ENCODE measurements at places on chromosomes 4 and X.

DNA sequence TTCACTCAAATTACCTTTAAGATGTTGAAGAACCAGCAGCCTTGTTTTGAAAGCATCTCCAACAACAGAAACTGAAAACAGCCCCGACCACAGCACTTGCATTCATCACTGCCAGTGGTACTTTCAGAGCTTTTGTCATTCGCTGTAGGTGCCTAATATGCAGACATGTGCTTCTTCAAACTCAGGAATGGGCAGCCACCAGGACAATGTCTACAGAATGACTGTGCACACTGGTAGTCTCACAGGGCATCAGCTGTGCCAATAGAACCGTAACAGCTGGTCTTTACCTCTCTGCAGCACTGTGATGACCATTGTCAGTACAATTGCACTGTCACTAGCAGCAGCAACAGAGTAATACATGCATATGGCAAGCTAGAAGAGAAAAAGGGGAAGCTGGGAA, 1149.7 kb downstream of the STPG2 start:
- no peak for DNase-seq

DNA sequence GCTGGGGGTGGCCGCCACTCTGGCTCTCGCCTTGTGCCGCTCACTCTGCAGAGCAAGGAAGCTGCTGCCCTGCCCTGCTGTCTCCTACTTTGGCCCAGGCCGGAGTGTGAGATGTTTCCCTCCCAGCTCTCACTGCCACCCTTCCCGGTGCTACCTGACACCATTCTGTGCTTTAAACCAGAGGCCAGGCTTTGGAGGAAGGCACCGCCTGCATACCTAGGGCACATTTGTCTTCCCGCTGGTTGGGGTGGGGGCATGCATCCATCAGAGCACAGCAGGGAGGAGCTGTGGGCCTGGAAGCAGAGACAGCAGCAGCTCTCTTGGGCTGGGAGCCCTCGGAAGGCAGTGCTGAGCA, 96.9 kb upstream of the PSAPL1 start:
- DNase-seq, result no peak

- no peak for DNase-seq
Observed at GRCh38 chr4:71992571-71993312, 39.1 kb upstream of the NPFFR2 start.

DNA sequence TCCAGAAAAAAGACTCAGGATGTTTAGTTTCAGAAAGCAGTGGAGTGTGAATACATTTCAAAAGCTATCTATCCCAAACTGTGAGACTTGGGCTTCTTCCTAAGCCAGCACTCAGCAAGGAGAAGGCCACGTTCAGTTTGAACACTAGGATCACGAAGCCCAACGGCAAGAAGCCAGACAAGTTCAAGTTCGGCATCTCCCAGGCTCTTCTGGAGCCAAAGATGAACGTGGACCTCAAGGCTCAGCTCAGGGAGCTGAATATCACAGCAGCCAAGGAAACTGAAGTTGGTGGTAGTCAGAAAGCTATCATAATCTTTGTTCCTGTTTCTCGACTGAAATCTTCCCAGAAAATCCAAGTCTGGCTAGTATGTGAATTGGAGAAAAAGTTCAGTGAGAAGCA, 7.6 kb downstream of the PLAC1 start:
- no peak for DNase-seq

DNA sequence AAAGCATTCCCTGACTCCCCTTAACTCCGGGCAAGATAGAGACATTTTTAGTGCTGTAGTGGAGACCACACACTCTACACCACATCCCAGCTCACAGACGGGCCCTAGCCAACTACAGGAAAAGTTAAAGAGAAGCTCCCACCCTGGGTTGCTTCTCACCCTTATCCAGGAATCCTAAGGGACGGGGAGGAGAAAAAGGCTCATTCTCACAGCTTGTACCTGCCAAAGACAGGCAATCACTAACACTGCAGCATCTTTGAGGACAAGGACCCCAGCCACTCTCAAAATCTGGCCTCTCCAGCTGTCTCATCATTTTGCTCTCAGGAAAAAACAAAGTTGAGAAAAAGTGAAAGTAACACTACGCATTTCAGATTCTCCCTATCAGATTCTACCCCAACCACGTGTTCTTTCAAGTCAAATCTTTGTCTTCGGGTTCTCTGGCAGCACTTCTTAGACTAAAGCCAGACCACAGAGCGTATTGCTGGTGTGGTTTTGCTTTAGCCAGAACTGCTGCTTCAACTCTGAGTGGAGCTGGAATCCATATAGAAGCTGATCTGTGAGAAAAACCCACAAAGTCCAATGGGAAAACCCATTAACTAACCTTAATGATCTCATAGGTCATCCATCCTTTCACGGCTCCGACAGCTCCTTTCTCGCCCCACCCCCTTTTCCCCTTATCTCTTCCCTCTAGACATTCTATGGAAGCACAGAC, 605.9 kb upstream of the DIPK2B start:
- no peak for DNase-seq

DNA sequence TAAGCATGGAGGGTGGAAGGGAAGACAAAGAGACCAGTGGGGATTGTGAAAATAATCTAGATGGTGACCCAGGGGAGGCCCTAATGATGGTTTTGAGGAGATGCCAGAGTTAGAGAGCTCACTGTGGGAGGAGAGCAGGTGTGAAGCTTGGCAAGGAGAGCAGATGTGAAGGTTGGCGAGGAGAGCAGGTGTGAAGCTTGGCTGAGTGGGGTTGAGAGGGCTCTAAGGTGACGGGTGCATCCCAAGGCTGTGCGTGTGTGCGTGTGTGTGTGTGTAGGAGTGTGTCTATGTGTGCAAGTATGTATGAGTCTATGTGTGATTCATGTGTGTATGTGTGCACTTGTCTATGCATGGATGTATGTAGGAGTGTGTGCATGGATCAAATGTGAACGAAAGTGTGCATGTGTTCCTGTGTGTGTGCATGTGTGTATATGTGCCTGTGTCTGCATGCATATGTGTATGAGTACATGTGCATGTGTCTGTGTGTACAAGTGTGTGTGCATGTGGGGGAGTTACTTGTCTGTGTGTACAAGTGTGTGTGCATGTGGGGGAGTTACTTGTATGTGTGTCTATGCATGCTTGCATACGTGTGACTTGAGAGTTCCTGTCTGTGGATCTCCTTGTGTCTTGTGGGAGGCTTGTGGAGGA, 72.0 kb downstream of the EVC start:
- DNase-seq, result no peak

DNA sequence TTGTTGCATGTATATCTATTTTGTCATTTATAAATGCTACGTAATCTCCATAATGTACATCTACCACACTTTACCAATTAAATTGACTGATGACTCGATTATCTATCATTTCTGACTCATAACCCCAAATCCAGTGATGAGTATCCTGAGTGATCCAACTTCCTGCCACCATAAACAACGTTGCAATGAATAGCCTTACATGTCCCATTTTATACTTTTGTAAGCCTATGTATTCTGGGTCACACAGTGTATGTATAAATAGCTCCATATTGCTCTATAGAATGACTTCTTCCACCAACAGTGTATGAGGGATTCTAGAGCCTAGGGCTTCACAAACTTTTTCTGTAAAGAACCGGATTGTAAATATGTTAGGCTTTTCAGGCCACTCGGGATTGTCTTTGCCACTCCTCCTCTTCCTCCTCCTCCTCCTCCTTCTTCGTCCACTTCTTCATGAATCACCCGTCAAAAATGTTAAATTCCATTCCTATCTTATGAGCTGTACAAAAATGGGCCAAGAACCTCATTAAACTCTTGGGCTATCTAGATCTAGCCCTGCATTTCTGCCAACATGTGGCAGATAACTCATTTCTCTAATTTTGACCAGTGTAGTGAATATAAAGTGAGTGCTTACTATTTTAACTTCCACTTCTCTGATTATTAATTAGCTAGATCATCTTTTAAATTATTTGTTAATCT, 672.2 kb upstream of the AMOT start:
- DNase-seq, result no peak
